ENCODE measurements at places on chromosomes 3 and 15. TPM values are rescaled to one million over a fixed set of nuclear protein-coding genes. Genes with fewer than 3 reads are reported as not detected.

DNA sequence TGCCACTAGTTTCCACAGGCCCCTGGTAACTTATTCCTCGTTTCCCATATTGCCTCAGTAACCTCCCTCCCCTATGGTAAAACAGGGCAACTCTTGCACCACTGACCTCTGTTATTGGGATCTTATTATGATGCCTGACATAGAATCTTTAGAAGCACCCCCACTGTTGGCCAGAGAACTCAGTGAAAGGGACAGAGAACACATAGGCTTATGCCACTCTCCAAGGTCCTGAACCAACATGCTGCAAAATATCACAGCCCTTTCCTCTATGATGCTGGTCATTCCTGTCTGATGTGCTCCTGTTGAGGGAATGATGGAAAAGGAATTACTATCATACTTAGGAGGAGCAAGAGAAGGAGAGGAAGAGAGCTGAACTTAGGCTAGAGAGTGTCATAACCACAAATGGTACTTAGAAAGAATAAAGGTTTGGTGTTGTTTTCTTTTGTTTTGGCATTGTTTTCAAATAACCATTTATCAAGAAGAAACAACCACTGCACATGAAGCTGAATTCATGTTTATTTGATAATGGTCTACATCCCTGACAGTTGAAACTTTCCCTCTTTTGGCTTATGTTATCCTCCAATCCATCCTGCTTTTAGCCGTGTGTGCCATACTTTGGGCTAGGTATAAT is 330.2 kb downstream of the EPHB1 start:
- no peak overlapping the region for H3K4me3 ChIP-seq
- no peaks in the 10 kb centered on the region for H3K36me3 ChIP-seq
- no peak overlapping the region for H3K27ac ChIP-seq
- no peaks in the 10 kb centered on the region for H3K4me1 ChIP-seq
- DNase-seq, result peak; percentile 29

DNA sequence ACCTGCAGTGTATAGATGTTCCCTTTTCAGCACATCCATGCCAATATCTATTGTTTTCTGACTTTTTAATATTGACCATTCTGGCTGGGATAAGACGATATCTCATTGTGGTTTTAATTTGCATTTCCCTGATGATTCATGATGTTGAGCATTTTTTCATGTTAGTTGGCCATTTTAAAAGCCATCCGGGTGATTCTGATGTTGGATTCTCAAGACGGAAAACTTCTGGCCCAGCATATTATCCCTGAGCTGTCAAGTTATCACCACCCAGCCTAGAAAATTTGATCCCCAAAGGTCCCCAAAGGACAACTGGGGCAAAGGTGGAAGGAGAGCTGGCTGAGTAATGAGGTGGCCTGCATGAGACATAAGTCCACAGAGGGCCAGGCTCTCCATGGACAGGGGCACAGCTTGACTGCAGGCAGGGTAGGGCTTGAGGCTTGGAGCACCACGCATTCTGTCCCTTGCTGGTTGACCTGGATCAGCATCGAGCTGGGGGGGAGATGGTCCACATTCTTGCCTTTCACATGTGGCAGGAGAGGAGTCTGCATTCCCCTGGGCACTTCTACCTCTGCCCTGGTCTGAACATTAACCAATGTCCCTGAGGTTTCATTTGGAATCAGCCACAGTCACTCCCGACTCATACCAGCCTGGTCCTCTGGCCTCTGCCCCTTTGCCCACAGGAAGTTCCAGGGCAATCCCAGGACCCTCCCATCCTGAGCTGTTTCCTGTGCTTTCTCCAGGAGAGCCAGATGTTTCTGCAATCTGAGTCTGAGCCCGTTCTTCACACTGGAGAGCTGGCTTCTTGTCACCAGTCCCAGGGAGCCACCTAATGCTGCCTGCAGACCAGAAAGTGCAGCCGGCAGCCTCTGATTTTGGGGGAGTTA is 69.2 kb downstream of the ISG20 start:
- no peak overlapping the region for H3K4me3 ChIP-seq
- no peaks in the 10 kb centered on the region for H3K36me3 ChIP-seq
- H3K27me3 ChIP-seq, result peaks cover 99% of the 10 kb centered on the region
- no peak overlapping the region for H3K27ac ChIP-seq
- no peak for DNase-seq

- no peaks in the 10 kb centered on the region for H3K4me1 ChIP-seq
- peaks cover 64% of the 10 kb centered on the region for H3K27me3 ChIP-seq
- H3K36me3 ChIP-seq, result no peaks in the 10 kb centered on the region
- H3K4me3 ChIP-seq, result no peak overlapping the region
- H3K27ac ChIP-seq, result no peak overlapping the region
These were observed 242.5 kb downstream of the CADPS start for GRCh38 chr3:62632510-62633294.

DNA sequence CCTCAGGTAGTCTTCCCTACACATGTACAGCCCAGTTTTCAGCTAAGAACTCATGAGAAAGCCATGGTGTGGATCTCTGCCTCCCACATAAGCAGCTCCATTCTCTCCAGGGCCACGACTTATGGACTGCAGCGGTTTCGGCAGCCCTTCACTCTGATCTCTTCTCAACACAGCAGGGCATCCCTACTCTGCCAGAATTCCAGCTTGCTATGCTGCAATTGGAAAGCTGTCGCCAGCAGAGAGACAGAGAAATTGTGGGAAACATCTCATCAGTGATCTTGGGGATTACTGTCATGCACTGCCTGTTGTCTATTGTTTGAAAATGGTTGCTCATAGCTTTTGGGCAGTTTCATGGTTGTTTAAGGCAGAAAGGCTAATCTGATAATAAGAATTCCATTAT is 11.9 kb upstream of the BLM start:
- DNase-seq, result no peak
- H3K27ac ChIP-seq, result no peak overlapping the region
- no peaks in the 10 kb centered on the region for H3K4me1 ChIP-seq
- H3K4me3 ChIP-seq, result no peak overlapping the region
- H3K27me3 ChIP-seq, result no peaks in the 10 kb centered on the region

GRCh38 chr15:70083946-70084345 is 13.8 kb downstream of the TLE3 start:
- no peak overlapping the region for H3K27ac ChIP-seq
- H3K36me3 ChIP-seq, result peaks cover 16% of the 10 kb centered on the region
- no peaks in the 10 kb centered on the region for H3K27me3 ChIP-seq
- no peaks in the 10 kb centered on the region for H3K4me1 ChIP-seq
- no peak for DNase-seq
- no peak overlapping the region for H3K4me3 ChIP-seq

DNA sequence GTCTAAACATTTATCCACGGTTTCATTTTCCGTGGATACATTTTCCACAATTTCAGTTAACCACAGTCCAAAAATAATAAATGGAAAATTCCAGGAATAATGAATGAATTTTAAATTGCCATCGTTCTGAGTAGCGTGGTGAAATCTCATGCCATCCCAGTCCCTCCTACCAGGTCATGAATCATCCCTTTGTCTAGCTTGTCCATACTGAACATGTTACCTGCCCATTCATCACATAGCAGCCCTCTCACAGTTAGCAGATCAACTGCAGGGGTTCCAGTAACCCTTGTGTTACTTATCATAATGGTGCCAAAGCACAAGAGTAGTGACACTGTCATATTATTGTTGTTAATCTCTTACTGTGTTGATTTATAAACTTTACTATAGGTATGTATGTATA is 124.5 kb downstream of the GSK3B start:
- no peak overlapping the region for H3K27ac ChIP-seq
- no peak for DNase-seq
- no peak overlapping the region for H3K4me3 ChIP-seq
- no peaks in the 10 kb centered on the region for H3K36me3 ChIP-seq
- H3K27me3 ChIP-seq, result no peaks in the 10 kb centered on the region

GRCh38 chr3:188385295-188385694 is 231.3 kb downstream of the LPP start:
- peaks cover 48% of the 10 kb centered on the region for H3K4me1 ChIP-seq
- DNase-seq, result no peak
- H3K27ac ChIP-seq, result no peak overlapping the region
- no peaks in the 10 kb centered on the region for H3K27me3 ChIP-seq
- no peak overlapping the region for H3K4me3 ChIP-seq
- H3K36me3 ChIP-seq, result peaks cover 5% of the 10 kb centered on the region

GRCh38 chr3:36769926-36770325 is 5.6 kb upstream of the DCLK3 start:
- H3K4me3 ChIP-seq, result no peak overlapping the region
- DNase-seq, result no peak
- H3K27ac ChIP-seq, result no peak overlapping the region
- no peaks in the 10 kb centered on the region for H3K4me1 ChIP-seq
- peaks cover 76% of the 10 kb centered on the region for H3K27me3 ChIP-seq

GRCh38 chr3:46742992-46743585 is 25.4 kb upstream of the PRSS50 start:
- DNase-seq, result no peak
- no peak overlapping the region for H3K27ac ChIP-seq
- H3K4me1 ChIP-seq, result no peaks in the 10 kb centered on the region
- peaks cover 35% of the 10 kb centered on the region for H3K27me3 ChIP-seq

- peaks cover 40% of the 10 kb centered on the region for H3K27me3 ChIP-seq
- DNase-seq, result no peak
- no peaks in the 10 kb centered on the region for H3K36me3 ChIP-seq
- no peaks in the 10 kb centered on the region for H3K4me1 ChIP-seq
- no peak overlapping the region for H3K27ac ChIP-seq
These were observed 828 bp downstream of the CAND2 start for GRCh38 chr3:12797124-12797891.

DNA sequence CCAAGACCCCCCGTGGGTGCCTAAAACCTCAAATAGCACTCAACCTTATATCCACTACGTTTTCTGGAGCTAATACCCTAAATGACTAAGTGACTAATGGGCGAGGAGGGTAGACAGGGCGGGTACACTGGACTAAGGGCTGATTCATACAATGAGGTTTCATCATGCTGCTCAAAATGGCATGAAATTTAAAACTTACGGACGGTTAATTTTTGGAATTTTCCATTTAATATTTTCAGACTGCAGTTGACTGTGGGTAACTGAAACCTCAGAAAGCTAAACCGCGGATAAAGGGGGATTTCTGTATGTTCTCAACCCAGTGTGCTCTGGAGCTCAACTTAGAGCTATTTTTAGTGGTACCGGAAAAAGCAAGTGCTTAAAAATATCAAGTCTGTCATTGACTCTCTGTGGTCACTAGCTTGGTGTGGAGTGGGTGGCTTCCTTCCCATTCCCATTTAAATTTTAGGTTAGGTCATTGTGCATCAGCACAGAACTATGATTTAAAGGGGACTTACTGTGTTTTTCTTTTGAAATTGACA is 72.9 kb downstream of the LRRC28 start:
- no peaks in the 10 kb centered on the region for H3K27me3 ChIP-seq
- no peaks in the 10 kb centered on the region for H3K4me1 ChIP-seq
- no peak for DNase-seq

DNA sequence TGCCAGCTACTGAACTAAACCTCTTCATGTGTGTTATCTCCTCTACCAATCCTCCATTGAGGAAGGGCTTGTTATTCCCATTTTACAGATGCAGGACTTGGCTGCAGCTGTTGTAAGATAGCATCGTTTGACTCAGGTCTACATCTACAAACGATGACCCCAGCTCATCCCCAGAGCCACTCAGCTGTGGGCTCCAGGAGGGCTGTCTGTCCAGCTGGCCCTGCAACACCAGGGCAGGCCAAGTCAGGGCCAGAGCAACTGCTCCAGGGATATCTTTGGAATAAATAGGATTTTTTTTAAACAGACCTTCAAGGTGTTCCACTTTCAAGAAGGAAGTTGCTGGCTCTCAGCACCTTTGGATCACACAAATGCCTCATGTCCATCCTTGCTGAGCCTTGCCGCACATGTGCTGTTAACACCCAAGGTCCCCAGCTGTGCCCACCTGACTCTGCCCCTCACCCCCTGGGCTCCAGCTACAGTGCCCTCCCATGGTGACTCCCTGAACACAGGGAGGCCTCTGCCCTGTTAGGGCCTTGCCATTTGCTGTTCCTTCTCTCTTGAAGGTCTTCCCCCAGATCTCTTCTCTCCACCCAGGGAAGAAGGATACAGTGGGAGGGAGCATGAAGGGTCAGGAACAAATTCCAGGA is 31.0 kb downstream of the ALDH1L1 start:
- no peaks in the 10 kb centered on the region for H3K27me3 ChIP-seq
- no peak for DNase-seq
- H3K36me3 ChIP-seq, result no peaks in the 10 kb centered on the region
- no peak overlapping the region for H3K27ac ChIP-seq

GRCh38 chr3:23629181-23629894 is 176.4 kb upstream of the UBE2E1 start:
- H3K4me3 ChIP-seq, result no peak overlapping the region
- no peak for DNase-seq
- no peaks in the 10 kb centered on the region for H3K27me3 ChIP-seq
- H3K4me1 ChIP-seq, result peaks cover 13% of the 10 kb centered on the region
- H3K27ac ChIP-seq, result no peak overlapping the region

The RASGRF1 gene
- 2.9 TPM for total RNA-seq

The HCN4 gene
- 0.07 TPM for total RNA-seq

The RTP3 gene
- total RNA-seq, result not detected

The TAGLN3 gene
- total RNA-seq, result not detected

The ZNF385D gene
- not detected for total RNA-seq

The ANKUB1 gene
- total RNA-seq, result not detected

The SKIC8 gene
- total RNA-seq, result 72.8 TPM

The LMCD1 gene
- 46.0 TPM for total RNA-seq

The UROC1 gene
- not detected for total RNA-seq

All from Calu3 (cell line).